ENCODE measurements at places on chromosomes 7 and 10. TPM values are rescaled to one million over a fixed set of nuclear protein-coding genes. Genes with fewer than 3 reads are reported as not detected.

CDC14C gene
- total RNA-seq, result not detected

CTAGE4 gene
- 1.4 TPM for total RNA-seq

LRIT1 gene
- total RNA-seq, result not detected

PLAC9 gene
- not detected for total RNA-seq

SORBS1 gene
- total RNA-seq, result 0.07 TPM
